Germinal center (tissue), 1 donor: ENCODE measurements at places on chromosomes 13 and 19.

DNA sequence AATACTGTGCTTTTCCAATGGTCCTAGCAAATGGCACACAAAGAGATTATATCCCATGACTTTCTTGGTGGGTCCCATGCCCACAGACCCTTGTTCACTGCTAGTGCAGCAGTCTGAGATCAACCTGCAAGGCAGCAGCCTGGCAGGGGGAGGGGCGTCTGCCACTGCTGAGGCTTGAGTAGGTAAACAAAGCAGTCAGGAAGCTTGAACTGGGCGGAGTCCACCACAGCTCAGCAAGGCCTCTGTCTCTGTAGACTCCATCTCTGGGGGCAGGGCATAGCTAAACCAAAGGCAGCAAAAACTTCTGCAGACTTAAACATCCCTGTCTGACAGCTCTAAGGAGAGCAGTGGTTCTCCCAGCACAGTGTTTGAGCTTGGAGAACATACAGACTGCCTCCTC is 82.9 kb downstream of the ZNF737 start:
- no peak for DNase-seq

DNA sequence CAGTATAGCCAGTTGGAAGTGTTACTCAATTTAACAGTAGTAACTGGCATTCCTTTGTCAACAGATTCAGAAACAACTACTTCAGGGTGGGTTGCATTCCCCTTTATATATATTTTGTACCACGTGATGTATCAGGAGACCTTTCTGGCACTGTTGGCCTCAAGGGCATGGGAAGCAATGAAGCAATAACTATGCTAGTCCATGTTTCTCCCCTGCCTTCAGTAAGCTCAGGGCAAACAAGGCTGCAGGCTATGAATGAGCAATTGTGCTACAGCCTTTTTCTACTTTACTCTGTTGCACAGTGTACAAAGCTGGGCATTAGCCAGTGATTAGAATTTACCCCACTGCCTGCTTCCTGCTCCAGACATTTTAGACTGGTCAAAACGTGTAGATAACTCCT is 348.8 kb downstream of the GPC5 start:
- DNase-seq = no peak

GRCh38 chr19:33957804-33958203 is 161.1 kb downstream of the KCTD15 start:
- no peak for DNase-seq

- no peak for DNase-seq
These were observed 3.7 kb downstream of the FAM174C start for GRCh38 chr19:1278713-1279660.

GRCh38 chr13:42984691-42985090 is 7.3 kb downstream of the EPSTI1 start:
- no peak for DNase-seq

DNA sequence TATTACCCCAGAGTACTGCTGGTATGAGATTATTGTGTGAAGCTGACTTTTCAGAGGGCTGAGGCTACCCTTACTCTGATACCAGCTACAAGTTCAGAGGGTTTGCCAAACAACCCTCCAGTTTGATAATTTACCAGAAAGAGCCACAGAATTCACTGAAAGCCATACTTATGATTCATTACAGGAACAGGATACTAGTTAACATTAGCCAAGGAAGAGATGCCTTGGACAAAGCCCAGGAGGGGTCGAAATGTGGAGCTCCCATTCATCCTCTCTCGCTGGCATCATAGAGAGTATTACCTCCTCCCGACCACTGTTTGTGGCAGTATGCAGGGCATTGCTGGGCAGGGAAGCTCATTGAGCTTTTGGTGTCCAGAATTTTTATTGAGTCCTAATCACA is 364.3 kb downstream of the KCNRG start:
- no peak for DNase-seq

DNA sequence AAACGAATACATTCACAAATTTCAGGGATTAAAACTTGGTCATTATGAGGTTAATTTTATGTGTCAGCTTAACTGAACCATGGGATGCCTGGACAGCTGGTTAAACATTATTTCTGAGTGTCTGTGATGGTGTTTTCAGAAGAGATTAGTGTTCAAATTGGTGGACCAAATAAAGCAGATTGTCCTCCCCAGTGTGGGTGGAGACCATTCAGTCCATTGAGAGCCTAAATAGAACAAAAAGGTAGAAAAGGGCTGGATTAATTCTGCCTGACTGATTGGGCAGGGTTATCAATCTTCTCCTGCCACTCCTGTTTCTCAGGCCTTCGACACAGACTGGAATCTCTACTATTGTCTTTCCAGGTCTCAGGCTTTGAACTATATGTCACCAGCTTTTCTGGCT is 203.8 kb upstream of the SLITRK6 start:
- no peak for DNase-seq

GRCh38 chr19:32138416-32138815 is 207.0 kb upstream of the ZNF507 start:
- no peak for DNase-seq

GRCh38 chr13:27283906-27284493 is 13.4 kb downstream of the RASL11A start:
- no peak for DNase-seq

DNA sequence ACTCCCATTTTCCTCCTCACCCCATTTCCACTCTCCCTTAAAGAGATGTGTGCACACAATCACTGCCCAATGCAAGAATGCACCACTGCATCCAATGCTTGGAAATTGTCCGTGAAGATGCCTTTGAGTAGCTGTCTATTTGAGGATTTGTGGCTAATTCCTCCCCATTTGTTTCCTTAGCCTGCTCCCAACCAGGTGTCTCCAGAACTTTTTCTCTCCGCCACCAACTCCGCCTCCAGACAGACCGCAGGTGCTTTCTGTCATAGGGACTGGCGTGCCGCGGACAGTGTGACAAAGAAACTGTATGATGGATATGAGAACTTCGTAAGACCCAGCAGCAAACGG is 461 bp upstream of the TM9SF2 start:
- DNase-seq = no peak

- DNase-seq = no peak
These were observed 77.9 kb downstream of the TRPC4 start for GRCh38 chr13:37791699-37792098.

- DNase-seq = no peak
These were observed 13.7 kb downstream of the LGALS7 start for GRCh38 chr19:38759590-38760003.

DNA sequence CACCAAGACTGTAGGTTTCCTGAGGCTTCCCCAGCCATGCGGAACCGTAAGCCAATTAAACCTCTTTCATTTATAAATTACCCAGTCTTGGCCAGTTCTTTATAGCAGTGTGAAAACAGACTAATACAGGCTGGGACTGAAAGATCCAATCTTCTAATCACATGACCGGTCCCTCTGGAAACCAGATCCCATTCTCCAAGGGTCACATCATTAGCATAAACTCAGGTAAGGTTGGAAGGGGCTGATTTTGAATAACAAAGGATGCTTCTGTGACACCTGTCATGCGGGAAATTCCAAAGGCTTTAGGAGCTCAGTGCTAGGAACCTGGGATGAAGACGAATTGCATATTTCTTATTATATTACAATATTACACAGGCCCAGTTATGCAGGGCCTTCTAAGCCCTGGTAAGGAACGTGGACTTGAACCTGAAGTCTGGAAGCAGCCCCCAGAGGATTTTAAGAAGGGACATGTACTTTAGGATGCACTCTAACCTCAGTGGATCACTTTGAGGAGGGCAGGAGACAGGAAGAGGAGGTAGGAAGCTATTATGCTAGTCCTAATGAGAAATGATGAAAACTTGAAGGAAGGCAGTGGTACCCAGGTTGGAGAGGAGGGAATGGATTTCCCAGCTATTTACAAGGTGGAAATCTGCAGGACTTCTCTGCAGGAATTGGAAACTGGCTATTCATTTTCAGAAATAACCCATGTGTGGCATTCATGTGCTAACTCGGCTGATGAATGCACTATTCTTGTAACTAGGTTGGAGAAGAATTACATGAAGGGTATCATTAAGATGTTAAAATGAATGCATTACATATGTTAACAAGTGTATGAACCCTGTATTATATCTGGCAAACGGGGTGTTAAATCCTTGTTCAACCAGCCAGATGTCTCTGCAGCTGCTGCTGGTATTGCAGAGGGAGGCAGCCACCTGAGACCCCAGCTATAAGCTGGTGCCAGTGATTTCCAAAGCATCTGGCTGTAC is 19.3 kb downstream of the TNFSF11 start:
- DNase-seq = no peak

DNA sequence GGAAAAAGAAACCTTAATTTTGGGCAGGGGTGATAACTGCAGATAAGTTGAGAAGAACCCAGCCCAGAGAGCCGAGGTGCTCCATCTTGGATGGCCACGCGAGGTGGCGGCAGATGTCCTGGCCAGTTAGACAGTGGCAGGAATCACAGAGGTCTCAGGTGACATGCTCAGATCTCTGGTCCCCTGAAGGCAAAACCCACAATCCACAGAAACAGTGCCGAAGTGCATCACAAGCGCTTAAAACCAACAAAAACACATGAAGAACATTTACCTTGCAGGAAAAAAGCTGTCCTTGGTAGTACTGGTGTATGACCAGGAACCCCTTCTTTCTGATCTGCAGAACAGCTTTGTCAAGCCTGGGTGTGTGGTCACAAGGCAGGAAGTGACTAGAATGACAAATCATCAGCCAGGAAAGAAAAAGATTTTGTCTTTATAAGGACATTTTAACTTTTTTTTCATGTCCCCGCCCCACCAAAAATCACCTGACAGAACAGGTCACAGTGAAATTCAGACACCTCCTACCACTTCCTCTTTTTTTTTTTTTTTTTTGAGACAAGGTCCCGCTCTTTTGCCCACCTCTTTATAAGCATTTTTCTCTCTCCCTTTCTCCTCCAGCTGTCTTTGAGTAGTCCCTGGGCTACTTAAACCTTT is at the start of gene LCP1:
Gene LCP1 (minus strand): TSS at position 338 of the 651 bp plus-strand sequence. CDS start 22,515 bp downstream, outside the sequence.
- peak; percentile 70 for DNase-seq

DNA sequence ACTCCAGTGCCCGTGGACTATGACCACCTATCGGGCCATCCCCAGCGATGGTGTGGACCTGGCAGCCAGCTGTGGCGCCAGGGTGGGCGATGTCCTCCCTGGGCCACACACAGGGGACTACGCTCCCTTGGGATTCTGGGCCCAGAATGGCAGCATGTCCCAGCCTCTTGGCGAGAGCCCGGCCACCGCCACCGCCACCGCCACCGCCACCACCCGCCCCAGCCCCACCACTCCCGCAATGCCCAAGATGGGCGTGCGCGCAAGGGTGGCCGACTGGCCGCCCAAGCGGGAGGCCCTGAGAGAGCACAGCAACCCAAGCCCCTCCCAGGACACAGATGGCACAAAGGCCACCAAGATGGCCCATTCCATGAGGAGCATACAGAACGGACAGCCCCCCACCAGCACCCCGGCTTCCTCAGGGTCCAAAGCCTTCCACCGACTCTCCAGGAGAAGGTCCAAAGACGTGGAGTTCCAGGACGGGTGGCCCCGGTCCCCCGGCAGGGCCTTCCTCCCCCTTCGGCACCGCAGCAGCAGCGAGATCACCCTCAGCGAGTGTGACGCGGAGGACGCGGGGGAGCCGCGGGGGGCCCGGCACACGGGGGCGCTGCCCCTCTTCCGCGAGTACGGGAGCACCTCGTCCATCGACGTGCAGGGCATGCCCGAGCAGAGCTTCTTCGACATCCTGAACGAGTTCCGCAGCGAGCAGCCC is 142.3 kb downstream of the DPF1 start:
- DNase-seq = no peak

DNA sequence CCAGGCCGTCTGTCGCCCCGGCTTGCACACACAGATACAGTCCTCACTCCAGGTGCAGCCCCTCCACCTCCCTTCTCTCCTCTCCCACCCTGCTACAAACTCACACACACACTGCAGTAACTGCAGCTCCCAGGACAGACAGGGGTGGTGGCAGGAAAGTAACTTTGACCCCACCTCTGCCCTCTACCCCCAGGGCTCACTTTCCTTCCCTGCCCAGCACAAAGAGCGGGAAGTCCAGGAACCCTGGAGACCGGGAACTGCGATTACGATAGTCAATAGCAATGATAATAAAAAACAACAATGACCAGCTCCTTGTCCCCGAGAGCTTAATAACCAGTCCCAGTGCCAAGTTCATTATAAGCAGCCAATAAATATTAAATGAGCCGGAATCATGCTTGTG is at the start of gene CEACAM20:
Gene CEACAM20 (minus strand): TSS at position 140 of the 400 bp plus-strand sequence. CDS start 166 bp downstream, outside the sequence.
- DNase-seq = no peak

DNA sequence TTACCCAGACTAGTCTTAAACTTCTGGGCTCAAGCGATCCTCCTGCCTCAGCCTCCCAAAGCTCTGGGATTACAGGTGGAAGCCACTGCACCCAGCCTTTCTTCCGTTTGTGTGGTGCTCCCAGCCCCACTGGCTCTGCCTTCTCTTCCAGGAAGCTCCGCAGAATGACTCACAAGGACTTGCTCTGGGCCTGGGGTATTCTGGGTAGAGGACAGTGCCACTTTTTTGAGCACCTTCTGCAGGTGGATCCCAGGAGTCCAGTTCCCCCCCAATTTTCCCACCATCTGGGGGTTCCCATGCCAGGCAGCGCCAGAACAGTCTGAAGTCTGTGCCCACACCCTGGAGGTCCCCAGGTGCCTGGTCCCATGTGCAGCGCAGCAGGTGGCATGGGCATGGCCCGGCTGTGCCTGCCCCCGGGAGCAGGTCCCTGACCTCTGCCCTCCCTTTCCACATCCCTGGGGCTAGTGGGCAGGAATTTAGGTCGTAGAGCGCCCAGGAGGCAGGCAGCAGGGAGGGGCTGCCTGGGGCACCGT is 1.6 kb downstream of the REEP6 start:
- no peak for DNase-seq

- no peak for DNase-seq
These were observed 68.0 kb upstream of the GPC6 start for GRCh38 chr13:93158565-93158964.

DNA sequence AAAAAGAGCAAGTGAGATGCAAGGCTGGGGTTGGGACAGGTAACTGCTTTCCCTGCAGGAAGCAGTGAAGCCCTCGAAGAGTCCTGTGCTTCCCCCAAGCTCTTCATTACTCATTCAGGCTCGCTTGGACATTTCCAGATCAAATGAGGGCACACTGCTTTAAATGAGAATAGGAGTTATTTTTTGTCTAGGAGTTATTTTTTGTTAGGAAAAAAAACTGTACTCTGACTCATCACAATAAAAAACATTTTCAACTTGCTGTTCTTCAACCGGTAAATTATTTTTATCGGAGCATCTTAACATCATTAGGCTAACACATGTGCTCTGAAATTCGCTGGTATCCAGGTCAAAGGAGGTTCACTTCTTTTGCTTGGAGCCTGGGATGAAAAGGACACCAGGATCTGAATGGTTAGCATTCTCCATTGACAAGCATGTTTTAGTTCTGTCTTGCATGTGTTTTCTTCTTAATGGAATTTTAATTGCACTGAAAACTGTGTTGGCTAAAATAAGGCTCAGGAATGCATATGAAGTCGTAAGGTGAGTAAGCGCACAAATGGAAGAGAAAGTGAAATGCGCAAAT is 80.7 kb upstream of the STK24 start:
- DNase-seq = no peak

- DNase-seq = no peak
These were observed 581.5 kb upstream of the KLF12 start for GRCh38 chr13:74715718-74716117.

- DNase-seq = no peak
These were observed 21.5 kb downstream of the CYP4F22 start for GRCh38 chr19:15529774-15530372.

- no peak for DNase-seq
These were observed 122.4 kb downstream of the AKAP11 start for GRCh38 chr13:42394361-42394708.

GRCh38 chr19:31351855-31352195 is 2.6 kb upstream of the TSHZ3 start:
- DNase-seq = no peak
